ENCODE measurements at places on chromosomes 11 and 22.

GRCh38 chr22:39238101-39238466, 6.7 kb downstream of the PDGFB start:
- DNase-seq = no peak

DNA sequence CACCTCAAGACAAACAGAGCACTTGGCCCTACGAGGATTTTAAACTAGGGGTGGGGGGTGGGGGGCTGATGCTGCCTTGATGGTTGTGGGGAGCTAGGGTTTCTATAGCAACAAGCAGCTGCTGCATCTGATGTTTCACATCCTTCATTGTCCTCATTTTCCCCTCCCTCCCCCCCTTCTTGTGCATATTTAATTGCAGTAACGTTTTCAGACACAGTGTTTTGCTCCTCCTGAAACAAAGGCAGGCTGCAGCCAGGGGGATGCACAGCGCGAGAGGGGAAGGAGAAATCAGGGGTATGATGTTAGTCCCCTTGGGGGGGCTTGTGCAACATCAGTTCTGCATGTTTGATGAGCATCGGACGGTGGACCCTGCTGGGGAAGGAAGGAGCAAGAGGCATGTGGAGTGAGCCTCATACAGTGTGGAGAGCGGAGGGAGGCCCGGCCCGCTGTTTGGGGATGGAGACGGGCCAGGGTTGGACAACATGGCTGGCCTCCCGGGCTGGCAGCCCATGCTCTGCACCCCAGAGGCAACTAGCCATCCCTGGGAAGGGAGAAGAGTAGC, 208.3 kb downstream of the CEP164 start:
- DNase-seq = no peak

GRCh38 chr11:13098063-13098462, 88.9 kb downstream of the RASSF10 start:
- no peak for DNase-seq

- no peak for DNase-seq
These were observed 44.7 kb upstream of the SLN start for GRCh38 chr11:107756553-107756952.

GRCh38 chr11:20592741-20593140, 6.7 kb upstream of the SLC6A5 start:
- no peak for DNase-seq

GRCh38 chr11:63769042-63769713, 603 bp upstream of the ZFTA start:
- DNase-seq = no peak

DNA sequence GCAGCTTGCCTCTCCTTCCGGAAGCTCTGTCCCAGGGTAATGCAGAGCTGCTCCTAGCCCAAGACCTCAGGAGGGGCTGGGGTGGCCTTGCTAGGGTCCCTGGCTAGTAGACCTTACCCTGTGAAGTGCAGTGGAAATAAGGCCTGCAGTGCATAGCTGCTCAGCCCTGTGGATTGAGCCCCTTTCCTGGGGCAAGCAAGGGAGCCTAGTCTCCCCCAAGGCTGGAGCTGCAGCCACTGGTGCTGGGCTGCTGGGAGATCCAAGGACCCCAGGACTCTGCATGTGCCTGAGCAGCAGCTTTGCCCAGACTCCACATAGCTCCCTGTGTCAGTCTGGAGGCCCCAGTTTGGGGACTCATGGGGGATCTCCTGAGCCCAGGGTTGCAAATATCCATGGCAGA, 57.9 kb downstream of the FANCF start:
- no peak for DNase-seq
